NCI-H510A (cell line): ENCODE measurements at places on chromosomes 3 and 15.

GRCh38 chr3:105094588-105094987, 272.1 kb upstream of the ALCAM start:
- peak; percentile 12 for DNase-seq

GRCh38 chr15:80061582-80061981, 2.1 kb downstream of the ZFAND6 start:
- DNase-seq = no peak

DNA sequence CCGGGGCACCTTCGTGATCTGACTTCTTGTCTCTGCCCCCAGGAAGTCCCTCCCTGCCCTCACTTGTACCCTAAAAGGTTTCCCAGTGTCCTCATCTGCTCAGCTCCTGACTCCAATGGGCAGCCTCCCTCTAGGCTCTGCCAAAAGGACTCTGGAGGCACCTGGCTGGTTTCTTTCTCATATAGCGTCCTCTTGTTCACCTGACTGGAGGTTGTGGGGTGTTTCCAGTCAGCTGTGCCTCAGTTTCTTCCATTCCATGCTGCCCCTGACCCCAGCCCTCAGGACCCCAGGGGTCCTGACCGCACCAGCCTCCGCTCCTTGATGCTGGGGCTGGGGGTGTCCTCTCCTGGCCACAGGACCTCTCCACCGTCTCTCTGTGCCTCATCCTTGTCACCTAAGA, 2.5 kb downstream of the PRR23E start:
- DNase-seq = no peak

DNA sequence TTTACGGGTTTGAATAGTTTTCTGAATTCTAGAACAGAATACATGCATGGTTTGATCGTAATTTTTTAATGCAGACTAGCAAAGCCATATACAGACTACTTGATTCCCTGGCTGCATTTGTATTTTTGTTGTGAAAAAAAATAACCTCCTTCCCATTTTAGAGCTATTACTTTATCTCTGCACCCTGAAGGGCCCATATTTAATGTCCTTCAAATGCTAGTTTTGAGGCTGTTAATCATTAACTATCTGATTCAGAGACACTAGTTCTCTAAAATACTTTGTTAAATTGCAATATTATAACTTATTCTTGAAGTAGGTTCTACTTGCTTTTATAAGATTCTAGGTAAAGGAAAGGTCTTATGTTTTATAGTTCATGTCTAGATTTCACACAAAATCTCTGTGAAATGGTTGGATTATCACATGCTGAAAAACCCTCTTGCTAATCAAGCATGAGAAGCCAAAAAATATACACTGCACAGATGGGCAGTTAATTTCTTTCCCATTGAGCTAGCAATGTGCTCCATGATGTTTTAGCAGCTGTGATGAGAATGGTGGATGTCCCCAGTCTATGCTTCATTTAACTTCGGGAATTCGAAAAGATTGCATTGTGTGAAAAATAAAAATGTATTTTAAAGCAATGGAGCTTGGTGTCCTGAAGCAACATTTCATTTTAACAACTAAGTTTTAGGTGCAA, 634.0 kb upstream of the BCHE start:
- DNase-seq = no peak

DNA sequence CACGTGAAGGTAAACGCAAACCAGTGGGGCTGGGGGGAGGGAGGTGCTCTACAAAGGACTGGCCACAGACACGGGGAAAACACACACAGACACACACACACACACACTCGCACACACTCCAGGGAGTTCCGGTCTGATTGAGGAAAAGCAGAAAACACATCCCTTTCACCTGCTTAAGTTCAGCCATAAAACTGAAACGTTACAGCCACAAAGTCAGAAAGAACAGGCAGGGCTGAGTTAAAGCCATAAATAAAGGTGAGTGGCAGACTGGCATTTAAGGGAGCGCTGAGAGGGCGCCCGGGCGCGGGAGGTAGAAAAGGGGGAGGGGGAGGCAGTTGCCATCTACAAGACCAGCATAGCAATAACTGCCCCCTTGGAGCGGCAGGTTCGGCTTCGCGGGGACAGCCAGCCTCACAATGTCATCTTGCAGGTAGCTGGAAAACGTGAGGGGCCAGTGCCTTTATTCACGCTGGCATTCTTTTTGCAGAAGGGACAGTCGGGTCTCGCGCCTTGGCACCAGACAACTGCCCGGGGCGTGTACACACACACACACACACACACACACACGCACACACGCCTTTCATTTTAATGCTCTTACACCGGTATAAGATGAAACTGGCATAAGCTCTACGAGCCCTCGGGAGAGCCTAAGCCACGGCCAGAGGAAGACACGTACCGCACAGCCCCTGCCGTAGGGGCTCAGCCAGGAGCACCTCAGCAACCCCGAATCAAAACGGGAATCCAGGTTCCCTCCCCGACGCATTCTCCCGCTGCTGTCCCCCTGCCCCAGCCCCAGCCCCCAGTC, 866 bp downstream of the TNIK start:
- DNase-seq = peak; percentile 18

- DNase-seq = no peak
Observed at GRCh38 chr3:18423401-18424212, 1.5 kb downstream of the SATB1 start.

DNA sequence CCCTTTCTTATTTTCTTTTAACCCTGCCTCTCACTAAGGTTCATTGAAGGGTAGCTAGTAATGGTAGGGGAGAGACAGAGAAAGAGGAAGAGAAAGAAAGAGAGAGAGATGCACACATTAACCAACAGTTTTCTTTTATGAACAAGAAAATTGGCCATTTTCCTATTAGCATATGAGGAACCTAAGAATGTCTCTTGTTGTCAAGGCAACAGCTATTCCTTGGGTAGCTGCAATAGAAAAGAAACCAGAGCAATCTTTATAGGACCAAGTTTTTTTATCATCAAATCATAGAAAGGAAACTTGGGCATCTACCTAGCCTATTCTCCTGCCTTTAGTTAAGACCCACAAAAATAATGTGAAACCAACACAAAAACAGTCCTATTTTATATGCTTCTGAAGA, 15.0 kb upstream of the CCDC39 start:
- DNase-seq = no peak

- DNase-seq = peak; percentile 82
Observed at GRCh38 chr15:74245342-74245931, 9.3 kb downstream of the CCDC33 start.

- peak; percentile 17 for DNase-seq
Observed at GRCh38 chr15:61974759-61975158, 85.5 kb downstream of the VPS13C start.

DNA sequence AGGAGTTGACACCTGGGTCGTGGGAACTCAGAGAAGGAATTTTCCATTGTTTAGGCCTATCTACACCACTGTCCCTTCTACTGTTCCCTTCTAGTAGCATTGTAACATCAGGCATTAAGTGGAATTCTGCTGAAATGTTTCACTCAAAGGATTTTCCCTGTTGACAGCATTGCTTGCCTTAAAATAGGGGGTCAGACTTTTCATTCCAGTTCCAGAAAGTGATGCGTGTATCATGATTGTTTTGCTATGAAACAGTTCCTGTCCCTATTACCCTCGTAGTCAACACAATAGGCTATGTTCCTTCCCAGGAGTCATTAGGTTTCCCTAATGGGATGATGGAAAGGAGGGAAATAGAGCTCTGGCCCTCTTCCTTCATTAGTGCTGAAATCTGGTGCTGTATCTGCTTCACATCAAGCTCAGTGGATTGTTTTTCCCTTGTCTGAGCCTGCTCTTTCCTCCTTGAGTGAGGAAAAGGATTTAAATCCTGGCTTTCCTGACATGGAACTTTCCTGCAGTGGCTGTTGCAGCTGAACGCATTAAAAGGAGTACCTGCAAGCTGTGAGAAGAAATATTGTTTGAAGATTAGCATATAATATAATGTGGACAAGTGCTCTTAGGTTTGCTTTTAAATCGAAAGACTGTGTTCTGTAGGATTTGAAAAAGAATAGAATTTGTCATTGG, 195.9 kb downstream of the KLHL25 start:
- DNase-seq = no peak

DNA sequence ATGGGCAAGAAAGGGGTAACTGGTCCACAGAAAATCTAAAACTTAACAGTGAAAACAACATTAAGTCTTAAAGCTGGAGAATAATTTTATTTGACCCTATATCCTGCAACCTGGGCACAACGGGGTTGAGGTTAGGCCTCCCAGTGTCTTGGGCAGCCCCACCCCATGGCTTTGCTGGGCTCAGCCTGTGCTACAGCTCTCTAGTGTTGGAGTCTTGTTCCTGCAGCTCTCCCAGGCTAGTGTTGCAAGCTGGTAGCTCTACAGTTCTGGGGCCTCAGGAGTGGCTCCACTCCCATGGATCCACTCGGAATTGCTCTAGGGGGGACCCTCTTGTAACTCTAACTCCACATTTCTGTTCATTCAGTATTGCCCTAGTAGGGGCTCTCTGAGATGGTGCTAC, 24.9 kb upstream of the GNB4 start:
- DNase-seq = no peak

- no peak for DNase-seq
Observed at GRCh38 chr15:60346653-60347052, 51.1 kb downstream of the ANXA2 start.

- no peak for DNase-seq
Observed at GRCh38 chr3:99536555-99537314, 101.7 kb upstream of the COL8A1 start.

DNA sequence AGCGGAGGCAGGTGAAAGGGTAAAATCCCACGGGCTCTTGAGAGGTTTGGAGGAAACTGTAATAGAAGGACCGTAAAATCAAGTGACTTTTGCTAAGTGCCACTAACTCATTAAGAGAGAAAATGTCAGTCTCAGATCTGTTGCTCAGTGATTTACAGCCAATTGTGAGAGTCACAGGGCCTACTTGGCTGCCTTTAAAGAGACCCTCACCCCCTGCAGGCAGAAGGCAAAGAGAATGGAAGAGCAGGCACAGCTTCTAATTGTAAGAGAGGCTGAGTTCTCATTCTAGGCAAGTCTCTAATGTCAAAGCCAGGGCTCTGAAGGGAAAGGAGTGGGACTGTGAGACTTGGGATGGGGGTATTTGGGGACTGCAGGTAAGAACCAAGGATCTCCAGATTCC, 9.3 kb upstream of the SYNM start:
- DNase-seq = no peak

DNA sequence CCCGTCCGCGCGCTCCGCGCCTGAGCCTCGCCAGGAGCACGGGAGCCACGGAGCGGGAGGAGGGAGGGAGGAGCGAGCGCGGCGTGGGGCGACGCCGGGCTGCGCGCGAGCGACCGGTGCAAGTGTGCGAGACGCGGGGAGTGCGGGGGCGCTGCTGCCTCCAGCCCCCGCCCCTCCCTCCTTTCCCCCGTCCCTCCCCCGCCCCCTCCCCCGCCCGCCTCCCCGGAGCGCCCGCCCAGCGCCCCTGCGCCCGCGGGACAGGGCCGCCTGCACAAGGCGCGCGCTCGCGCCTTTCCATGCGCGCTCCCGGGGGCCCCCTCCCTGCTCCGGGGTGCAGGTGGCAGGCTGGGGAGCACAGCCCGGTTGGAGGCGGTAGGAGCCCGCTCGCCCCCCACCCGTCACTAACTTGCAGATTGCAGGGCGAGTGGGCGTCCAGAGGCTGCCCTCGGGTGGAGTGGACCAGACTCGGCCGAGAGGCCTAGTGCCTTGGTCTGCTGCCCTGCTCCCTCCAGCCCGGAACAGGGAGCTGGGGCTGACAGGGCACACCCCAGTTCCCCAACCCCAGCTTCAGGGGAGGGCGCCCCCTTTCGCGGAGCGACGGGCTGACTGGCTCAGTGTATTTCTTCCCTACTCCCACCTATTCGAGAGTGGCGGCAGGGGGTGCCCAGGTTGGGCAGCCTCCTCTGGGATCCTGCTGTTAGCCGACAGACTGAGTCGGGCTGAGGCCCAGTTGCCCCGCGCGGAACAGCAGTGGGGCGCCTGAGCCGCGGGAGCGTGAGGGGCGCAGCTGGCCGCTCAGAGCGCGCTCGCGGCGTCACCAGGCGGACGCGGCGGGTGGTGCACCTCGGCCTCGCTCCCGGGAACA, at the start of gene WNT7A:
Gene WNT7A (minus strand): TSS at position 126 of the 865 bp plus-strand sequence. CDS start 255 bp downstream, outside the sequence.
- DNase-seq = no peak

DNA sequence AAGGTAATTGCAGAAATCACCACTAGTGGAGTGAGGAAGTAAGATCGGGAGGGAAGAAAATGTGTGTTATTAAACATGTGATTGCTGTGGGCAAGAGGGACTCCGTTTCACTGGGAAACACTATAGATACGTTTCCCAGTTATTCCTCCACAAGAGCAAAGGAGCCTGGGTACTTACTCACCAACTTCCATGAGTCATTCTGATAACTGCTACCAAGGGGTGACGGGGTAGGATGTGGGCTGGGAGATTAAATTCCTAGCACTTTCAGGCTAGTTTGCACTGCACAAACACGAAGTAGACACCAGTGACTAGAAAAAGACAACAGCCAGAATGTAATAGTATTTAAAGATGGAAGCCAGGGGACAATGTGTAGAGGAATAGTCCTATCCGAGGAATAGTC, 812.9 kb upstream of the CFAP20DC start:
- no peak for DNase-seq

GRCh38 chr3:193742628-193743027, 149.6 kb downstream of the OPA1 start:
- DNase-seq = no peak
